ENCODE measurements at places on chromosomes 16 and 17.

DNA sequence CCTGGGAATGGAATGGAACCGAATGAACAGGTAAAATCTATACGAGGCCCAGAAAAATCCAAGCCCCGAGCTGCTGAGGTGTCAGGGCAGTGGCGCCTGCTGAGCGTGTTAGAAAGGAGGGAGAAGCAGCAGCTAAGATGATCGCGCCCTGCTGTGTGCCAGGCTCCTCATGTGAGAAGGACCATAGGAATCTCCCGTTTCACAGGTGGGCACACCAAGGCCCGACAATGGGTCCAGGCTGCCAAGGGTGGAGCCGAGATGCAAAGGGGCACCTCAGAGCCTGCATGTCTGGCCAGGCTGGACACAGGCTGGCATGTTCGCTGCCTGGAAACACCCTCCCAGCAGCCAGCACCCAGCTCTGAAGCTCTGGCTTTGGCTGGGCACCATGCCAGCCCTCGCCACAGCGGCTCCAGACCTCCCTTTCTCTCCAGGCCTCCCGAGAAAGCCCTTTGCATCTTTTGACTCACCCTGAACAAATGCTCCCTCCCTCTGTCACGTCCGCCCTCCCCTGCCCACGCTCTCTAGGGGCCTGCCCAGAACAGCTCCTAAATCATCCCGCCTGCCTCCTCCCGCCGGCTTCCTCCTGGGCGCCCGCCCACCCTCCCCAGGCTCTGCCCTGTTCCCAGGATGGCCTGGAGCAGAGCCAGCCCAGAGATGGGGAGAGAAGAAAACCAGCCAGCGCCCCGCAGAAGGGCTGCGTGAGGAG lies 217.8 kb upstream of the GSE1 start:
- DNase-seq: no peak

DNA sequence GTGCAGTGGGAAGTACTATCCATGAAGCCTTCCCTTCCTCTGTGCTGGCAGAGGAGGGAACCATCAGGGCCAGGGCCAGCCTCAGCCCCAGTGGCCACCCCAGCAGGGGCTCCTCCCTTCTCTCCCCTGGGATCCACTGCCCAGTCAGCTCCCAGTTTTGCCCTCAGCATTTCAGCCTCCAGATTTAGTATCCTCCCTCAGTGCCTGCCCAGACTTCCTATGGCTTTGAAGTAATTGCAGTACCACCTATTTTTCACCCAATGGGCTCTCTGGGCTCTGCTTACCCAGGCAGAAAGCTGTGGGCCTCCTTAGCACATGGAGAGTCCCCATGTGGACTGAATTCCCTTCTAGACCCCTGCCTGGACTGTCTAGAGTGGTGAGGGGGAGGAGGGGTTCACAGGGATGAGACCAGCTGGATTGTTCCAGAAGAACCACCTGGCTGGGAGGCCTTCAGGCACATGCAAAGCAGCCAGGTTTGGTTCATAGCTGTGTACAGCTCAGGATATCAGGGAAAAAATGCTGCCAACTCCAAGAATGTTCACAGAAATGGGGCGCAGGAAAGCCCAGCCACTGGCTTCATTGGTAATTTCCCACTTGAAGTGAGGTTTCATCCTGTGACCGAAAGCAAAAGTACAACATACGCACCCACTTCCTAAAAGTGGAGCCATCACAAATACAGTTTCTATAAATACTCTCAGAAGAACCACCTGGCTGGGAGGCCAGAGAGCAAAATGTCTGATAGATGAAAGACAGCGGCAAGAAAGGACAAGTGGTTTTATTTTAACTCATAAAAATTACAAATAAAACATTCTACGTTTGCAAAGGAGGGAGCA lies 15.2 kb upstream of the HERPUD1 start:
- peak; percentile 77 for DNase-seq

DNA sequence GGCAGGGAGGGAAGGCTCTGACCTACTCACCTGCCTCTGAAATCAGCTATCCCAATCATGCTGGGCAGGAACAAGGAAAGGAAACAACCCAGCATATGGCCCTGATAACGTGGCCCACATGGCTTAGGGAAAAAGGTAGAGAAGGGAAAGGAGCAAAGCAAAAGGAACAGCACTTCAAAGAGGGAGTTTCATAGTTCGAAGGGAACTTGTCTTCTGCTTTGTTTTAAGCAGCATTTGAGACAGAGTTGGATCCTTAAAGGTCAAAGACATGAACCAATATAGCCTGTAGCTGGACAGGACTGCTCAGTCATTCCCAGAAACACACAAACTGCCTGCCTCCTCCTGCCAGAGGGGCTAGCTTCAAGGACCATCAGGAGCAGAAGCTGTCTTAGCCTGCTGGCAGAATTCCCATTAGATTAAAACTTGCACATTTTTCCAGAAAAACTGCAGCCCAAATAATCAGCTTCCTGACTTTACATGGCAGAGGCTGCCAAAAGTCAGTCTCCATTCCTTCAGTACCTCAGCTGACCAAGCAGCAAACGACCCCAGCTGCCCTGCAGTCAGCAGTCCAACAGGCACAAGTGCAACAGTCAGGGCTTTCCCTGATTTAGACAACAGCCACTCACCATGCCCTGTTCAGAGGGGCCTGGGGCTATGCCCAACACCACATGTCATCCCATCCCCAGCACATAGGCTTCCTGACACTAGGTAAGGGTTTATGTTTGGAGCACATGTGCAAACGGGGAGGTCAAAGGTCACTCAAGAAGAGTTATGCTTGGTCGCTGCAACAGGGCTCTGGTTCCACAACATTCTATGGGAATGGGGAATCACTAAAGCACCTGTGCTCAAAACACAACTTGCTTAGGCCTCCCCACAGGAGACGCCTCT lies 32.5 kb downstream of the RANBP10 start:
- DNase-seq: no peak

GRCh38 chr16:77877712-77878347 lies 89.5 kb downstream of the VAT1L start:
- DNase-seq: no peak

- DNase-seq: no peak
Observed at GRCh38 chr17:27741971-27742575, 58.3 kb downstream of the NOS2 start.

GRCh38 chr17:31216031-31216751 lies 80.8 kb downstream of the OMG start:
- peak; percentile 32 for DNase-seq

DNA sequence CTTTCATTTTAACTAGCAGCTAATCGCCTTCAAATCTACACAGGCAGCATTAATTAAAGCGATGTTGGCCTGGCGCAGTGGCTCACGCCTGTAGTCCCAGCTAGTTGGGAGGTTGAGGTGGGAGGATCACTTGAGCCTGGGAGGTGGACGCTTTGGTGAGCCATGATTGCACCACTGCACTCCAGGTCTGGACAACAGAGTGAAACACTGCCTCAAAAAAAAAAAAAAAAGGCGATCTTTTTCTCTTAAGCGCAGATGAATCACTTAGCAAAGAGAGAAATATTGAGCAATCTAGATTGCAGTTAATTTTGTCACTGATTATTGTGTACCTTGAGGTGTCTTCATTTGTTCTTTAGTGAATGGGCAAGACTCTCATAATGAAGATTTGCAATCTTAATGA lies 12.4 kb downstream of the SNTB2 start:
- no peak for DNase-seq

DNA sequence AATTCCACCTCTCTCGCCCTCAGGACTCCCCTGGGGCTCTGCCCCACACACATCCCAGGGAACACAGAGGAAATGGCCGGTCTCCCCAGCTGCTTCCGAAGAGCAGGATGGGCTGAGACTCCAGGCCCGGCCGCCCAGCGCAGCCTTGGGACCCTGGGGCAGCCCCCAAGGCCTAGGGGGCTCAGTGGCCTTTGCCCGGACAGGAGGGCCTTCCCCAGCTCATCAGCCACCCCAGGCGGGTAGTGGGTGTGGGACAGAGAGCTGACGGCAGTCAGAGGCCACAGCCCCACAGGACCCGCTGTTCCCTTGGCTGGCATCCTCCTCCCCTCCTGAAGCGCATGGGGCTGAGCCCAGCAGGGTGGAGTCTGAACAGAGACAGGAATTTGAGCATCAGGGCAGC lies 6.2 kb upstream of the CBFA2T3 start:
- DNase-seq: no peak

- no peak for DNase-seq
Observed at GRCh38 chr17:70655176-70655958, 486.0 kb downstream of the KCNJ2 start.

GRCh38 chr17:40514013-40514875 lies 12.8 kb upstream of the TNS4 start:
- DNase-seq: no peak

DNA sequence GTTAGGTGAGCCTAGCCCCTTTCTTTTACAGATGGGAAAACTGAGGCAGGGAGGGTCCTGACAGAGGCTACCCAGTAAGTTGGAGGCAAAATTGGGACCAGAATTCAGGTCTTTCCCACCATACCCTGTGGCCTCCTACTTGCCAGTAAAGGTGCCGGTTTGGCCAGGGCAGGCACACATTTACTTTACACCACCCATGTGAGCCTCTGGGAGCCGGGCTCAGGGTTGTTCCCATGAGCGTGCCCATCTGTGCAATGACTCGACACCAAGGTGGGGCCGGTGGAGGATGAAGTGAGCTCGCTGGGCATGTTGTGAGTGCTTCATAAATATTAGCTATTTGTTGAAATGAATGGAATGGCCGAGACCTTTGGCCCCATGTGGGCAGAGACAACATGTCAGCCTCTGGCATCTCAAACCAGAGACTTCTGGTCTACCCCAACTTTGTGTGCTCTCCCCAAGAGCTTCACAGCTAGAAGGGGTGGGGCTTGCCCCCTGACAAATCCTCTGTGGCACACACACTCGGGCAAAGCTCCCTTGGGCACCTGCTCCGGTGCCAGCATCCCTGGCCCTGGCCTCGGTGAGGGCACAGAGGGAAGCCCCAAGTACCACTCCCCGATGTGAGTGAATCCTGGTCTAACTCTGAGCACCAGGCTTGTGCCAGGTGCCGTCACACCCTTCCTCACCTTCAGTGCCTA lies 60.1 kb downstream of the SRCIN1 start:
- no peak for DNase-seq

DNA sequence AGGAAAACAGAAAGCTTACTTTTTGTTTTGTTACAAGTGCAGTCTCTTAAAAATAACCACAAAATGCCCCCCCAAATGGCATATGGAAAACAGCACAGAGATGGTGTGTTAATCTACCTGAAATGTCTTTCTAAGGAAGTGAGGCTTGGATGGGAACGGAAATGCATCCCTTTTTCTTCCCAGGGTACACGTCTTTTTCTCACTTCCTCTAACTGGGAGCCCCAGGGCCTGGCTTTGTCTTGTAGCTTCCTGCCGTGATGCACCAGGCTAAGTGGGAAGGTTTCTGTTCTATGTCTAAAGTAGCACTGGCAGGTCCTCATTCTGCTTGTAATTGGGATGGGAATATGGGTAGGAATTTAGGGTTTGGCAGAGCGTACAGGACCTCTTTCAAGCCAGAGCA lies 52.5 kb upstream of the CACNG3 start:
- DNase-seq: no peak

GRCh38 chr17:61808442-61808841 lies 54.9 kb downstream of the BRIP1 start:
- DNase-seq: no peak

GRCh38 chr17:42287977-42288802 lies at the start of gene STAT5A:
TSS of gene STAT5A (plus strand) at chr17:42288498. CDS start at chr17:42289412, 914 bp downstream.
- DNase-seq: peak; percentile 81

GRCh38 chr16:8905168-8905762 lies 23.1 kb downstream of the LITAFD start:
- DNase-seq: no peak

DNA sequence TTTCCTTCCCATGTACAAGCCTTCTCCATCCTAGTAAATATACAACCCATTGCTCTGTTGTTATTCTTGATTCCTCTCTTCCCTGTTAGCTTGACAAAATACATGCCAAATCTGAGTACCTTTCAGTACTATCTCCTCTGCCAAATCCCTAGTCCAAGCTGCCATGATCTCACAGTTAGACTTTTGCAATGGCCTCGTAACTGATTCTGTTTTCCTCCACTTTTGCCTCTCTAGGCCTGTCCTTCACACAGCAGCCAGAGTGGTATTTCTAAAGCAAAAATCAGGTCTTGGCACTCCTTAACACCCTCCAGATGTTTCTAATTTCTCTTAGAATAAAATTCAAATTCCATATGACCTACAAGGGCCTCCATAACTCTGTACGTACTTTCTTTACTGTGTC lies 153.0 kb upstream of the RBL2 start:
- no peak for DNase-seq

DNA sequence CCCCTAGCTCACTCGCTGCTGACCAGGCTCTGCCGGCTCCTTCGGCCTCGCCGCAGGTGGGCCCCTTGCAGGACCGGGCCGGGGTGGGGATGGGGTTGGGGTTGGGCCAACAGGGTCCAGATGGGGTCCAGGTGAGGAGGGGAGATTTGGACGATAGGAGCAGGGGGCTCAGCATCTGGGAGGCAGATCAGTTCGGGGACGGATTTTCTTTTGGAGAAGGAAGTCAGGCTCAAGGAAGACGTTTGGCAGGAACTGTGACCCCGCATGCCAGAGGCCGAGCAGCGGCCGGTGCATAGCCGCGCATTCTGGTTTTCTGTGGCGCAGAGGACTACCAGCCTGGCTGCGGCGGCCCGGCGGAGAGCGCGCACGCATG lies 845 bp upstream of the ALDOA start:
- DNase-seq: peak; percentile 28

DNA sequence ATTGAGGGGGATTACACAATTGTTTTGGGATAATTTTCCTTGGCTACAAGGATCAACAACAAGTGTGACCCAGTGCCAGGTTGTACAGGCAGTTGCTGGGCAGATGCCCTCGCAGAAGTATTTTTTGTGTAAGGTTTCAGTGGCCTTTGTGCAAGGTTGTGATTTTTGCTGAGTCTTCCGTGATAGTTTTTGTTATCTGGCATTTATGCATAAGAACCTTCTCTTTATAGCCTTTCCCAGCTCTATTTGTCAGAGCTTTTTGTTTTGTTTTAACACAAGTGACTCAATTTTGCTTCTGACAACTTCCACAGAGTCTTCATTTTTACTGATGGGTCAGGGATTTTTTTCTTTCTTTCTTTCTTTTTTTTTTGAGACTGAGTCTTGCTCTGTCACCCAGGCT lies 6.7 kb upstream of the PRPSAP1 start:
- no peak for DNase-seq

DNA sequence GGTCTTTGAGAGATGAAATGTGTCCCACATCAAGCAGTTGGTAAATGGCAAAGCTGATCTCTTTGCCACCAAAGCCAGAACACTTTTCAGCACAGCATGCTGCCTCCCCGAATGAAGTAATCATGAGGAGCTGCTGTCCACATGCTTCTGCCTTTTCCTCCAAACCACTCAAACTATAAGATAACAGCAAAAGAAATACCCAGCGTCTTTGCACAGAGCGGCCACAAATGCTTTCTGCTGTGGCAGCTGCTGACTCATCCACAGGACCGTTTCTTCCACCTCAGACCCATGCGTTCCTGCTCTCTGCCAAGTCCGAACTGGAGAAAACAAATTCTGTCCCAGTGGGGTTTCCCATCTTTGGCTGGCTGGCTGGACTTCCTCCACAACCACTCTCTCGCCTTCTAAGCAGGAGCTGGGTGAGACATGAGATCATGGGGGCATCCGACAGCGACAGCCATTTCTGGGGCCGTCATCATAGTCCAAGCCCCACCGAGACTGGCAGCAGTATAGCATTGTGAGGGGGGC lies 27.1 kb downstream of the TBC1D3B start:
- no peak for DNase-seq
